ENCODE measurements at places on chromosomes 3 and 15.

DNA sequence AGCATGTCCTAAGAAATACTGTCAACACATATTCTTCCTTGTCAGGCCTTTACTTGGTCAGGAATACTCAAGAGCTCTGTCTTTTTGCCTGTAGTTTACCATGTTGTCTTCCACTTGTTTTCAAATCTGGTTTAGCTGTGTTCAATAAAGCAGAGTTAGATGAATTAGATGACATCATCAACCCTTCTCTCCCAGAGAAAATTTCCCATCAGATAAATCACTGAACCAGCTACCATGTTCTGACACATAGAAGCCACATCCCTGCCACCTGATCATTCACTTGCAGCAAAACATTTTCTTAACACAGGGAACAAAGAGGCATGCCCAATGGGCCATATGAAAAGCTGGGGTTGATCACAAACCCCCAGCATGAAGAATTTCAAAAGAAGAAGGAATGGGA lies 42.1 kb downstream of the TERC start:
- DNase-seq, result no peak

DNA sequence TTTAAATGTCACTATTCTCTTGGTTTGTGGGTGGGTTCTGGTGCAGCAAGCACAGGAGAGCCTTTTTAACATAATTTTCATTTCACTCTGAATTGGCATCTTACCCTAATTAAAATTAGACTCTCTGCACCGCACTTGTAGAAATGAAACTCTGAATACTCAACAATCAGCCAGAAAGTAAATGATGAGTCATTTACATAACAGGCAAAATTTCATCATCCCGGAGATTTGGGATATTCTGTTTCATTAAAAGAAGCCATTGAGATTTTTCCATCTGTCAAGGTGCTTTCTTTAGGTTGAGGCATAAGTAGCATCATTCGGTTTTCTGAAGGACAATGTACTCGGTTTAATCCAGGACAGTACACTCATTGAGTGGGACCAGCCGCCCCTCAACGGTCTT lies 111.0 kb downstream of the RFTN1 start:
- DNase-seq, result no peak

- no peak for DNase-seq
Measured at GRCh38 chr3:48125013-48125705, 63.1 kb downstream of the CDC25A start.

GRCh38 chr3:184428561-184429175 lies 48.8 kb downstream of the CHRD start:
- DNase-seq, result no peak

DNA sequence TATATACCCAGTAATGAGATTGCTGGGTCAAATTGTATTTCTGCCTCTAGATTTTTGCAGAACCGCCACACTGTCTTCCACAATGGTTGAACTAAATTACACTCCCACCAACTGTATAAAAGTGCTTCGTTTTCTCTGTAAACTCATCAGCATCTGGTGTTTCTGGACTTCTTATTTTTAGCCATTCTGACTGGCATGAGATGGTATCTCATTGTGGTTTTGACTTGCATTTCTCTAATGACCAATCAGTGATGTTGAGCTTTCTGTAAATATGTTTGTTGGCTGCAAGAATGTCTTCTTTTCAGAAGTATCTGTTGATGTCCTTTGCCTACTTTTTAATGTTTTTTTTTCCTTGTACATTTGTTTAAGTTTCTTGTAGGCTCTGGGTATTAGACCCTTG lies 182.9 kb upstream of the TRIM42 start:
- no peak for DNase-seq

DNA sequence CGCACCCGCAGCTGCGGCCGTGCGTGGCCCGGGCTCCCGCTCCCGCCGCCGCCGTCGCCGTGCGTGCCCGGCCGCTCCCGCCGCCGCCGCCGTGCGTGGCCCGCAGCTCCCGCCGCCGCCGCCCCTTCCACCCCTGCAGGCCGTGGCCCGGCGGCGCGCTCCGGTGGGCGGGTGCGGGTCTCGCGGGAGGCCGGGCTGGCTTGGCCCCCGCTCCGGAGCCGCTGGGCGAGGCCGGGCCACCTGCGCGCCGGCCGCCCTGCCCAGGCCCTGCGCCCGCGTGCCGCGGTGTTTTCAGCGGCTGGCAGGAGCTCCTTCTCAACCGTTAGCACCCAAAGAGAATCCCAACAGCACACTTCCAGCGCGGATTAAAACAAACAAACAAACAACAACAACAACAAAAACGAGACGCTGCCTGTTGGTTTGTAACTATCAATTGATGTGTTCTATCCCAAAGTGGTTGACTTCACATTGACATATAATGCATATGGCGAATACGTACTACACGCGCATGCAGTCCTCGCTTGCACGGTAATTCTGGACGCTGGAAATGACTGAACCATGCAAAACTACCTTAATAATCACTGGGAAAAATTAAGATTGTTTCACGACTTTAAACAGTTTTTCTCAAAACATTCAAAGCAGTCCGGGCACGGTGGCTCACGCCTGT lies 113.7 kb upstream of the GOLGA8J start:
- DNase-seq, result no peak

- DNase-seq, result no peak
Measured at GRCh38 chr3:113273604-113274378, 62.4 kb downstream of the BOC start.

DNA sequence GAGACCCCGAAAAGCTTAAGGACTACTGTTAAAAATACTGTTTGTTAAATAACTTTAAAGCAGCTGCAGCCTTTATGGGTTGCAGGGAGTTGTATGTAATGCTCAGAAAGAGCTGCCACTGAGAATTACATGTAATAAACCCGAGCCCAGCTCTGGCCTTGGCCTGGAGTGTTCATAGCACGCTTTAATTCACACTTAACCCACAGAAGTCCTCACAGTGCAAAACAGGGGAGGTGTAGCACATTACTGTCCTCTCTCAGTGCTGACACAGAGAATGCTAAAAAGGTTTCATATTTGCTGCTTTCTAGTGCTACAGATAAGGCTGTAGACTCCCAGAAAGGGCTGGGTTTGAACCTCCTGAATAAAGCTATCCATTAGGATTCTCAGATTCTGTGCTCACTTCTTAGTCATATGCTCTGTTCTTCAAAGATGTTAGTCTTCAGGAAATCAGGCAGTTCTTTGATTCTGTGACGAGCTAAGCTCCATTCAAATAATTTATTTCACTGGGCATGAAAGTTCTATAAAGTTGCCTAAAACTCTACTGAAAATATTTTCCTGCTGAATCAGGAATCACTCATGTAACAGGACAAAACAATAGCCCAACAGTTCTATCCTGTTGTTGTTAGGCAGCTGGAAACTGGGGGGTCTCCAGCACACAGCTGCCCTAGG lies 108.0 kb downstream of the SENP2 start:
- DNase-seq, result no peak

DNA sequence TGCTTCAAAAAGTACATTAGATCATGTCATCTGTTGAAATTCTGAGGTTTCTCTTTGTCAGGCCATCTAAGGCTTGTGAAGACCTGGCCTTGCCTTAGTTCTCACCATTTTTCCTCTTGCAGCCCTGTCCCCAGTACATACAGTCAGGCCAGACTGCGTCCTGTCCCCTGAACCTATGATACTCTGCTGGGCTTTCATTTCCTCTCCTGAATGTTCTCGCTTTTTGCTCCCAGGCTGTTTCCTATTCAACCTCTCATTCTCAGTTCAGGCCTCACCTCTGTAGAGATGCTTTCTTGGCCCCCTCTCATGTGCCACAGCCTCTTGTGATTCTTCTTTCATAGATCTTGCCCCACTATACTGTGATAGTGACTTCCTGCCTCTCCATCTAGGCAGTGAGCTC lies 648.8 kb upstream of the KCNMB2 start:
- DNase-seq, result no peak

DNA sequence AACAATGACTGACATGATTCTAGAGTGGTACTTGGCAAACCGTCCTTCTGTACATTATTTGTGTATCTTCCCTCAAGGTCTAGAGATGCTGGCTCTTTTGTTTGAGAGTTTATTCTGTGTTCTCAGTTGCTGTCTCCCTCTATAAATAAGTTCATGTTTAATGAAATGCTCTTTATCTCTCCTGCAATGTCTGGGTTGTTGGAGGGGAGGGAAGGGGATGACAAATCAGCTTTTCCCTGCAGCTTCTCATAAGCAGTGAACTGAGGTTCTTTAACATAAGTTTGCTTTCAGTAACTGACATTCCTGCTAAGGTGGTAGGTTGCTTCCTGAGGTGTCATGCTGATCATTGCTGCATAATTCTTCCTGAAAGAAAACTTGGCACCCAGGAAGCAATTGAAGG lies 21.8 kb downstream of the ITPR1 start:
- DNase-seq, result no peak

DNA sequence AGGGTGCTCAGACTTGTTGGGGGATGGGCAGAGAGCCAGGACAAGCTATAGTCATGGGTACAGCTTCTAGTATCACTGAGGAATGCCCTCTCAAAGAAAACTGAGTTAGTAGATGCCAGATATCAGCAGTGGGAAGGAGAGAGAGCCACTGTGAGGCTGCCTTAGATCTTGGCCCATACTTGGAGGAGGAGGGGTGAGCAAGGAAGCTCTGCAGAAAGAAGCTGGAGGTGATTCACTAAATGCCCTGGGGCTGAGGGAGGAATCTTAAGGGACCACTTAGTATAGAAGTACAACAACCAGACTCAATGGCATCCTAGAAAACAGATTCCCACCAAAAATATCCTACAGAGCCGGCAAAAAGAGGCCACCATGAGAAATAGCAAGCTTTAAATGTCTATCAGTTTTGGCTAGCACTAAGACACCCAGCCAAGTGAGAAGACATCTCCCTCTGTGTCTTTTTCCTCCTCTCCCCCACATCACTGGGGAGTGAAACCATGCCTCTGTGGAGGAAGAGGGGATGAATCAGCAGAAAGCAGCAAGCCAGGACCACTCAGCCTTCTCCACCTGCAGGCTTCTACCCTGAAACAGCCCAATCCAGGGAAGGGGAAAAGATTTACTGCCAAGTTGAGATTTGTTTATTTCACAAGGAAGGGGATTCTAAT lies 282.5 kb upstream of the STT3B start:
- DNase-seq, result no peak

DNA sequence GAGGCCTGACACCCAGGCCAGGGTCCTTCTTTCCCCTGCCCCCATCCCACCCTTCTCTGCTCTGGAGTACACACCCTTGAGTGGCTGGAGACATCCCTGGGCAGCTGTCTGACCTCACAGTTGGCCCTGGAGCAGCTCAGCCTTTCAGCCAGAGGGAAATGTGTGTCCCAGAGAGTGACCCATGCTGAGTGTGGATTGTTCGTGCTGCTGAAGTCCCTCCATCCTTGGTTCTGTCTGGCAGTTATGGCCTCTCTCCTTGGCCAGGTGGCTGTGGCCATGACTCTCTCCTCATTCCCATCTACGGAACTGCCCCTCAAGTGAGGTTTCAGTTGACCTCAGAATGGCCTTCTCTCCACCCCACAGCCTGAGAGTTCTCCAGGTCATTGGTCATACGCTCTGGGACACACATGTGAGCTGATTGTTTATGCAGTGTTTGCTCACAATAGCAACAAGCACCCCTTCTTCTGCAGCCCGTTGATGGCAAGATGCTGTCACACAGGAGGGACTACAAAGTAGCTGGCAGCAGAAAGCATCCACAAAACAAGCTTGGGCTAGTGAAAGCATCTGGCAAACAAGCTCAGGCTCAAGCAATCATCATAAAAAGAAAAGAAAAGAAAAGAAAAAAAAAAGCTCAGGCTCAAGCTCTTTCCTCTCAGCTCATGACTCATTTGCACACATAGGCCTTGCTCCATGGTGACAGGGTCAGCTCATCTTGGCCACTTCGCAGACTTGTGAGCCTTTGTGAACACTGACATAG lies 55.3 kb upstream of the ITGA11 start:
- no peak for DNase-seq

DNA sequence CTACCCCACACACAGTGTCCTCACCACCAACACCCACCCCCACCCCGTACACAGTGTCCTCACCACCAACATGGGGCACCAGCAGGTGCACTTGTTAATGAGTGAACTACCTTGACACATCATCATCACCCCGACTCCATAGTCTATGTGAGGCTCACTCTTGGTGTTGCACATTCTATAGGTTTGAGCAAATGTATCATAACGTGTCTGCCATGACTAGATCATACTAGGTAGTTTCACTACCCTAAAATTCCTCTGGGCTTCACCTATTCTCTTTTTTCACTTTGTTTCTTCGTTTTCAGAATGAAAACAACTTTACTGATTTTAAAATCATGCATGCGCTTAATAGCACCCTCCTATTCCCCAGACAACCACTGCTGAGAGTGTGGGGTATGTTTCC lies 102.6 kb upstream of the SLC6A6 start:
- no peak for DNase-seq

DNA sequence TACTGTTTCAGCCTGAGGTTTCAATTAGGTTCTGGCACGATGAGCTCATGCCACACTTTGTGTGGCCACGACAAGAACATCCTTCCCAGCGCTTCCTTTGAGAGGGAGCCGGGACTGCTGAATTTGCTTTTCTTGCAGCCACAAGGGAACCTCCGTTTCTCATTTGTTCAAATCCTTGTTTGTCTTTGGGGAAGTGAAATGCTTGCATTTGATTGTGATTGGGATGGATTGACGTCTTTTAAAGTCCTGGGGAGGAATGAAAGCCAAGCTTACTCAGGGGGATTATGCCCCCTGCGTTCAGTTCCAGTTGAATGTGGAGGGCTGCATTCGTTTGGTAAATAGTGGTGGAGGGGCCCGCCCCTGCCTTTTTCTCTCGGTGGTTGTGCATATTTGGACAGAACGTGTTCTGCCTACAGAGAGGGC lies 277.6 kb downstream of the THSD4 start:
- no peak for DNase-seq

- DNase-seq, result no peak
Measured at GRCh38 chr3:55570271-55570711, 83.2 kb upstream of the WNT5A start.

GRCh38 chr15:58070801-58071418 lies 5.4 kb upstream of the ALDH1A2 start:
- no peak for DNase-seq

- DNase-seq, result no peak
Measured at GRCh38 chr3:141386611-141387111, 18.4 kb downstream of the ZBTB38 start.

- no peak for DNase-seq
Measured at GRCh38 chr3:150823277-150823676, 60.3 kb upstream of the SIAH2 start.

DNA sequence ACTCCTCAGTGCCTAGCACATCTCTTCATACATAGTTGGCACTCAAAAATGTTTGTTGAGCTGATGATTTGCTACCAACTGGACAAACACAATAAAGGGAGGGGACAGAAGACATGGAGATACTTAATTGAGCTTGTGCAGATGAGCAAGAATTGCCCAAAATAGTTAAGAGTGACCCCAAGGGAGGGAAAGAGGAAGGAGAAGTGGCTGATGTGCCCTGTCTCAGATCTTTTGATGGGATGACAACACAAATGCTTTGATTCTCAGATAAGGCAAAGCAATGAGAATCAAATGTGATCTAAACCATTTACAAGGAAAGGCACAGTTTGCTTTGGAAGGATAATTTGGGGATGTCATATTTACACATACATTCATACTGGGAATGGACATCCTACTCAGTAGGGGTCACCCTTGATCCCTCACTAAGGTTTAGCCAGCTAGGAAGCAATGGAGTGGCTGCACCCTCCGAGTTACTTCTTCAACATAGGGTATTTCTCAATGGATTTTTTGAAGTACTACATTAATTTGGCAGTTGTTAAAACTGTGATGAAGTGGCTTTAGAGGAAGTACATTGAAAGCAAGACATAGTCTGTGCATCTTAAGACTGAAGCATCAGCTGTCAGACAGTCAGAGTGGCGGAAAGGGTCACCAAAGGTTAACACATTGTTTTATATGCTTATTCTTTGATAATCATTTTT lies 21.9 kb upstream of the SSR3 start:
- no peak for DNase-seq
